ENCODE measurements at places on chromosomes 4 and X.

DNA sequence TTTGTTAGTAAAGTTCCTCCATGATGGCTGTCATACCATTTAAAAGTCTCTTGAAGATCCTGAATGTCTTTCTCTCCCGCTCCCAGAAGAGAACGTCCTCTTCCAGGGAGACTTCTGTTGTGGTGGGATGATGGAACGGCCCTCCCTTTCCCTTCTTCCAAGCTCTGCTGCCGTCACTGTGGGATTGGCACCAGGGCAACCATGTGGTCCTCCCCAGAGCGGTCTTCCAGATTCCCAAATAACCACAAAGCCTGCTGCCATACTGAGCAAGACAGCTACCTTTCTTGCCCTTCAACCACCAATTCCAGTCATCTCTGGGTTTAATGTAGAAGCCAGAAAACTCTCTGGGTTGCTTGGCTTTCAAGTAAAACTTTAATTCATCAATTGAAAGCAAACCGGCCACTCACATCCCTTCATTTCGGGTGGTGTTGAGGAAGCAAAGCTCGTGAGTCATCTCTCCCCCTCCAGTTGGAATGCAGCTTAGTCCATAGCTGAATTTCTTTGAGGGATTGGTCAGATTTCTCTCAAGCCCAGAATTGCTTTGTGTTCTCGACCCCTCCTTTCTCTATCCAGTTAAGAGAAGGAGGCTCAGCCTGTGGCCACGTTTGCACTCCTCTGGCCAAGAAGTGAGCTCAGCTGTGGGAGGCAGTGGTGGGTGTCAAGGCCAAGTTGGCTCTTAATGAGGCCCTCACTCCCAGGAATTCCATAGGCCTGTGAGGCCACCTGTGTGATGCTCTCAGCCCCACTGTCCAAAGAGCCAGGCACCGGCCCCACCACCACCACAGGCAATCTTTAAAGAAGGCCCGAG lies 36.9 kb downstream of the FHDC1 start:
- H3K27me3 ChIP-seq = no peaks in the 10 kb centered on the region
- H3K4me3 ChIP-seq = no peak overlapping the region
- H3K4me1 ChIP-seq = no peaks in the 10 kb centered on the region
- H3K36me3 ChIP-seq = peaks cover 2% of the 10 kb centered on the region
- no peak for DNase-seq

DNA sequence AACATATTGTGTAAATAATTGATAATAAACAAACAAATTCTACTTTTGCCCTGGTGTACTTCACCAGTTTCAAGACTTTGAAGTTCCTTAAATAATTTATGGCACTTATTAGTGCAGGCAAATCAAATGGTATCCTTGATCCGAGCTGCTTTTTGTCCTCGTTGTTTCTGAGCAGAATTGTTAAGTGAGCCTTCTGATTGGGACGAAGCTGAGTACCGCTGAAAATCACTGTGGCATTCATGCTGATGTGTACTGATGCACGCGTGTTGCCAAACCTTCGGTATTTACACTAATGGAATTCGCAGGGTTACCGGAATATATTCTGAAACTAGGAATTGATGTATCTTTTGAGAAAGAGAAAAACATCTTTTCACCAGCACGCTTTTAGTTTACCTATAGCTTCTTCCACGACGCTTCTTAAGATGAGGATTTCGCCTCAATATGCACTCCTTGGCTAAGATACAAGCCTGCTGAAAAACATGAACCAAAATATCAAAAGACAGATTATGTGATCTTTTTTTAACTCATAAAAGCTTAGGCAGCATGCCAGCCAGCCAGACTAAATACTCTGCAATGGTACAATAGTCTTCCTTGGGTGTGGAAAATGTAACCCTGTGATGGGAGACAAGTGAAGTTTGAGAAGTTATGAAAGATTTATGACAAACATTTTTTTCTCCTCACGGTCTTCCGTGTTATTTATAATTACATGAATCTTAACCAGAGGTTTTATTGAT lies 48.9 kb upstream of the TENM3 start:
- no peaks in the 10 kb centered on the region for H3K27me3 ChIP-seq
- H3K4me1 ChIP-seq = no peaks in the 10 kb centered on the region
- H3K4me3 ChIP-seq = no peak overlapping the region
- DNase-seq = no peak

- no peak for DNase-seq
- H3K4me3 ChIP-seq = no peak overlapping the region
- no peaks in the 10 kb centered on the region for H3K4me1 ChIP-seq
- no peaks in the 10 kb centered on the region for H3K27me3 ChIP-seq
Observed at GRCh38 chr4:126790633-126791032, 842.1 kb upstream of the INTU start.

DNA sequence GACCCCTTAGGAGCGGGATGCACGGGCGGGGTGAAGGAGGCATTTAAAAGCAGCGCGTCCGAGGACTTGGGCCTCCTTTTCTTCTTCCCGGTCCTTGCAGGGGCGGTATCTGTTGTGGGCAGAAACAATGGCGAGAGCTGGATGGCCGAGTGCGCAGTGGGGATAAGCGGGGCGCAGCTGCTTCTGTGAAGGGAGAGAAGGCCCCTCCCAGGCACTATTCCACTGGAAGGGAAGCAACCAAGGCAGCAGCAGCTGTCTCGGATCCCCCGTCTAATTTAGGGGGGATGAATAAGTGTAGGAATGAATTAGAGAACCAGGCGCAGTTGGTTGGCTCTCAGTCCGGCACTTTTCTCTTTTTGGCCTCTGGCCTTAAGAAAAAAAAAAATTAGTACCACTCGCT lies 995 bp downstream of the SMARCA5 start:
- DNase-seq = peak; percentile 25
- H3K27me3 ChIP-seq = no peaks in the 10 kb centered on the region
- peaks cover 19% of the 10 kb centered on the region for H3K36me3 ChIP-seq
- H3K27ac ChIP-seq = peak overlapping the region; percentile 98
- H3K4me1 ChIP-seq = peaks cover 31% of the 10 kb centered on the region
- H3K4me3 ChIP-seq = peak overlapping the region; percentile 88

GRCh38 chr4:128169245-128169644 lies 108.1 kb downstream of the LARP1B start:
- DNase-seq = no peak
- H3K4me3 ChIP-seq = no peak overlapping the region
- no peak overlapping the region for H3K27ac ChIP-seq
- H3K4me1 ChIP-seq = no peaks in the 10 kb centered on the region

DNA sequence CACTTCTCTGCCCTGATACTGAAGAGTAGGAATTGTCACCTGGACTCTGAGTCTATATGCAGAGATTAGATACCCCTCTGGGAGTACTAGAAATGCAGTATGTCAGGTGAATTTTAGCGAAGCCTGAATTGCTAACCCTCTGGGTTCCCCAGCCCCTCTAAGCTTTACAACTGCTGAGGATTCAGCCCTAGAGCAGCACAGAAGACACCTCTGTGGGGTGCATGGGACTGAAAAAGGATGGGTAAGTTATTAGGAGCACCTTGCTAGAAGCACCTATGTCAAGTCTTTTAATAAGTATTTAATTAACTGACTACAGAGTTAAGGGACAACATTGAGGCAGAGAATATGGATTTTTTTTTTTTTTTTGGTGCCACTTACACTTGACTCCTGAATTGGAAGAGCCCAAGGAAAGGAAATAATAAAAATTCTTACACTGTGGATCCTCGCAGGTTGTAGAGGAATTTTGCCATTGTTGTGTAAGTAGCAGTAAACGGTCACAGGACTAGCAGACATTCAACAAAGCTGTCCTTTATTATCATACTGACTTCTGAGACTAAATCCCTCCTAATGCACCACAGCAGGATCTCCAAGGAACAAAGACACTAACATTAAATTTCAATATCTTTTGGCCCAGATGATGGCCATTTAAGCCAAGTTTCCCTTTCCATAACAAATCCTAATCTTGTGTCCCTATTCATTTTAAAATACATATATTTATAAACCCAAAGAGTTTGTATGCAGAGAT lies 253.2 kb downstream of the ANKRD50 start:
- H3K27ac ChIP-seq = no peak overlapping the region
- no peaks in the 10 kb centered on the region for H3K4me1 ChIP-seq
- DNase-seq = no peak
- H3K36me3 ChIP-seq = no peaks in the 10 kb centered on the region
- no peak overlapping the region for H3K4me3 ChIP-seq

DNA sequence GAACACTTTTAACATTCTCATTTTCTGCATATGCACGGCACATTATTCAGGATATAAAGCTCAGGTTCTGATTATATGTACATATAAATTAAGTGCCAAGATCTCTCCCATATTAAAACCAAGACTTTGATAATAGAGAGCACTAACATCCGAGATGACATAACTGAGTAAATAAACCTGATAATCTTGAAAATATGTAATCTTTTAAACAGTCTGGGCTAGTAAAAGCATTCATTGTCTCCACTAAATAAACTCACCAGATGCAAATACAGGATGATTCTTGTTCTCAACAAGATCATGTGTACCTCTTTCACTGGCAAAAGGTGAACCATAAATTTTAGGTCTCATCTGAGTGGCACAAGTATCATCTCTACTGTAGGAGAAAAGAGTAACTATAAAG lies 942.2 kb downstream of the TRAM1L1 start:
- H3K4me3 ChIP-seq = no peak overlapping the region
- no peaks in the 10 kb centered on the region for H3K4me1 ChIP-seq
- H3K27me3 ChIP-seq = no peaks in the 10 kb centered on the region

- H3K4me1 ChIP-seq = peaks cover 9% of the 10 kb centered on the region
- peak overlapping the region; percentile 73 for H3K27ac ChIP-seq
- no peaks in the 10 kb centered on the region for H3K36me3 ChIP-seq
- DNase-seq = peak; percentile 63
Observed at GRCh38 chr4:2793586-2794485, 951 bp downstream of the SH3BP2 start.

- no peaks in the 10 kb centered on the region for H3K4me1 ChIP-seq
- no peaks in the 10 kb centered on the region for H3K36me3 ChIP-seq
- no peak overlapping the region for H3K4me3 ChIP-seq
- no peak overlapping the region for H3K27ac ChIP-seq
- DNase-seq = no peak
Observed at GRCh38 chr4:176999935-177000543, 207.3 kb upstream of the VEGFC start.

DNA sequence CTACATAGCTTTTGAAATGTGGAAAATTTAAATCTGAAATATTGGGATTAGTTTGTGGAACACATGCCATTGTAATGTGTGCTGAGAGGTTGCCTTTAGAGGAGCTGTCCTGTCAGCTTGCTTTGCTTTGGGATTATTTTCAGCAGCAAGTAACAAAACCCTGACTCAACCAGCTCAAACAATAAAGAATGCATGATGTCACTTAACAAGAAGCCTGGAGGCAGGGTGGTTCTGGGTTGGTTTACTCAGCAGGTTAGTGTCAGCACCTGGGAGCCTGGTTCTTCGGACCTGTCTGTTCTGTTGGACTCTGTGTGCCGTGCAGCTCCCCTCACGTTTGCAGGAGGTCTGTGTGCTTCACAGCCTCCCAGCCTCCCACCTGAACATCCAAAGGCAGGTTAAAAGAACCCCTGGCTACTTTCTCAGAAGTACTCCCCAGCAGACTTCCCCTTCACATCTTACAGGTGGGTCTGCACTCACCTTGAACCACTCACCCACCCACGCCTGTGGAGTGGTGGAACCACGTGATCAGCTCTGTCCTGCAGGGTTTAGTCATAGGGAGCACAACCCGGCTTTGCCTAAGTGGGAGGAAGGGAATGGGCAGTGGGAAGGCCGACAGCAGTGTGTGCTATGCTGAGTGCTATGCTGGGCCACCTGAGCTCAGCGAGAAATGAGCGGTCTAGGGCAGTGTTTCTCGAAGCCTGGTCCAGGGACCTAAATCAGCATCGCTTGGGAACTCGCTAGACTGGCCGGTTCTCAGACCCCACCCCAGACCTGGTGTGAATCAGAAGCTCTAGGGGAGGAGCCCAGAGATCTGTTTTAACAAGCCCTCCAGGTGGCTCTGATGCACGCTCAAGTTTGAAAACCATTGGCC lies 20.4 kb downstream of the TMEM131L start:
- H3K4me3 ChIP-seq = no peak overlapping the region
- H3K27me3 ChIP-seq = no peaks in the 10 kb centered on the region
- H3K4me1 ChIP-seq = peaks cover 24% of the 10 kb centered on the region
- no peaks in the 10 kb centered on the region for H3K36me3 ChIP-seq
- peak overlapping the region; percentile 86 for H3K27ac ChIP-seq

DNA sequence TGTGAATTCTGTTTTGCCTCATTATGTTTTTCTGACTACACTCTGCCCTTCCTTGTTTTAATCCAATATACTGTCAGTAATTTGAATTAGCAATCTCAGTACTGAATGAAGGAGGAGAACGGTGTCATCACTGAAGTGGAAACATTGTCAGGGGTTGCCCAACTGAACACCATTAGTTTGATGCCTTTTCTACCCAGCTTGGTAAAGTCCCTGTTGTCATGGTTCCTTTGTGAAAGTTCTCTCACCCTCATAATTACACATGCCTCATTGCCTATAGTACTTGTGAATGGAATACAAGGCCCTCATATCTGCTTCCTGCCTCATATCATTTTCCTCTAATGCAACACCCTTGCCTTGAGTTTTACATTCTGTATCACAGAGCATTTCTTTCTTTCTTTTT lies 76.9 kb downstream of the RRAGB start:
- H3K4me3 ChIP-seq = no peak overlapping the region
- H3K27ac ChIP-seq = no peak overlapping the region
- H3K27me3 ChIP-seq = no peaks in the 10 kb centered on the region
- H3K36me3 ChIP-seq = no peaks in the 10 kb centered on the region
- no peak for DNase-seq

DNA sequence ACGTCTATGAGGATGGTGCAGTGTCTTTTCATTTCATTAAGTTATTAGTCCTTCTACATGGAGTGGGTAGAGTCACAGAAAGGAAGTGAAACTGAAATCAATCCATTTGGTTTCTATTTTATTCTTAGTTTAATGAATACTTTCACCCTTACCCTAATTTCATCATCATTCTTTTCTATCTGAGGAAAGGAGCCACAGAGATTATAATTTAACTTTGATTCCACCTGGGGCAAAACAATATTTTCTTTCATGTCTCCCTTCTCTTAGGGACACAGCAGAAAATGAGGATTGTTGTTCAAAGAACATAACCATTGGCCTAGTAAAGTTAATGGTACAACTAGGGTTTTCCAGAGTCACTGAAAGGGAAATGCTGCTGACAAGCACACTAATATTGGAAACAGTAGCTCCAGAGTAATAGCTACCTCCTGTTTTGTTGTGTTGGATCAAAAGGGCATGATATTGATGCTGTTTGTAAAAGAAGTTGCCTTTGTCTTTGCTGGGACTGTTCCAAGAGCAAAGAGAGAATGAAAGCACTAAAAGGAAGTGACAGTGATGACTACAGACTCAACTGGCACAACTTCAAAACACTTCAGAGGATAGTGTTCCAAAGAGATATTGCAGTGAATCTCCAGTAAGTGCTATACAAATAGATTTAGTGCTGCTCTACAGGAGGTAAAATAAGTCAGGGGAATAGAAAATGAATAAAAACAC lies 247.1 kb upstream of the PITX2 start:
- no peak for DNase-seq
- H3K4me3 ChIP-seq = no peak overlapping the region
- H3K27me3 ChIP-seq = no peaks in the 10 kb centered on the region
- H3K27ac ChIP-seq = peak overlapping the region; percentile 38
- H3K4me1 ChIP-seq = no peaks in the 10 kb centered on the region
- H3K36me3 ChIP-seq = no peaks in the 10 kb centered on the region

DNA sequence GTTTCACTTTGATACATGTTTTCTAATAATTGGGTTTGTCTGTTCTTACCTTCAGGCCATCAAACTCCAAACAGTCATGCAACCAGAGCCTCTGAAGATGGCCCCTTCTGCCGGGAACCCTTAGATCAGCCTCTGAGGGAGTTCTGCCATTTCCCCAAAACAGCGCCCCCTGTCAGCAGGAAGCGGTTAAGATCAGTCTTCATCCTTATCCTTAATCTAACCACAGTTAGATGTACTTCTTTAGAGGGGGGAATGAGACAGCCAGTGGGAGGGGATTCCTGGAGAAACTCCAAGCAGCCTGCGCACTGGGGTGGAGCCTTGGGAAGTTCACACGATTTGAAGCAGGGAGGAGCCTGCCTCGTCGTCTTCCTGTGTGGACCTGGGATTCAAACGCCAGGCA lies 185.4 kb downstream of the INPP4B start:
- H3K4me3 ChIP-seq = no peak overlapping the region
- no peak for DNase-seq
- no peak overlapping the region for H3K27ac ChIP-seq
